ENCODE measurements at places on chromosomes 1 and 21. TPM values are rescaled to one million over a fixed set of nuclear protein-coding genes. Genes with fewer than 3 reads are reported as not detected.

Gene C21orf58
- total RNA-seq = 17.9 TPM

DNA sequence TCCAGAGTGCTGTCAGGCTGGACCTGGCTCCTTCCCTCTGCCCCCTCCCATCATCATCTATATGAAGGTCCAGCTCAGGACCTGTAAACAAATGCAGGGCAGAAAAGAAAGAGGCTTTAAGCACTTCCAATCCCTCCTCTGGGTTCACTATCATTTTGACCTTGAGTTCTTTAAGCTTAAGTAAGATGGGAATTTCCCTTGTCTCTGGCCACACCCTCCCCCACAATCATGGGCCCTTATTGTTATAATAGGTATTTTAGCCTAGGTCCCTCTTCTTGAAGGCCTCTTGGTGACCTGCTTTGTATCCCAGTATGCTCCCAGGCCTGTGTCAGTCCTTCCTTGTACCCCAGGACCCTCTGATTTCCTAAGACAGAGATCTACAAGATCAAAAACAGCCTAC is 45.1 kb upstream of the EPS15 start:
- H3K4me3 ChIP-seq = no peak overlapping the region
- H3K4me1 ChIP-seq = peaks cover 21% of the 10 kb centered on the region
- no peaks in the 10 kb centered on the region for H3K36me3 ChIP-seq

Gene ZMYND12
- total RNA-seq = 0.36 TPM

GRCh38 chr1:245310571-245311531 is 156.1 kb downstream of the KIF26B start:
- H3K27ac ChIP-seq = peak overlapping the region; percentile 44
- H3K27me3 ChIP-seq = no peaks in the 10 kb centered on the region
- H3K36me3 ChIP-seq = no peaks in the 10 kb centered on the region
- H3K4me3 ChIP-seq = peak overlapping the region; percentile 29
- peaks cover 11% of the 10 kb centered on the region for H3K4me1 ChIP-seq

DNA sequence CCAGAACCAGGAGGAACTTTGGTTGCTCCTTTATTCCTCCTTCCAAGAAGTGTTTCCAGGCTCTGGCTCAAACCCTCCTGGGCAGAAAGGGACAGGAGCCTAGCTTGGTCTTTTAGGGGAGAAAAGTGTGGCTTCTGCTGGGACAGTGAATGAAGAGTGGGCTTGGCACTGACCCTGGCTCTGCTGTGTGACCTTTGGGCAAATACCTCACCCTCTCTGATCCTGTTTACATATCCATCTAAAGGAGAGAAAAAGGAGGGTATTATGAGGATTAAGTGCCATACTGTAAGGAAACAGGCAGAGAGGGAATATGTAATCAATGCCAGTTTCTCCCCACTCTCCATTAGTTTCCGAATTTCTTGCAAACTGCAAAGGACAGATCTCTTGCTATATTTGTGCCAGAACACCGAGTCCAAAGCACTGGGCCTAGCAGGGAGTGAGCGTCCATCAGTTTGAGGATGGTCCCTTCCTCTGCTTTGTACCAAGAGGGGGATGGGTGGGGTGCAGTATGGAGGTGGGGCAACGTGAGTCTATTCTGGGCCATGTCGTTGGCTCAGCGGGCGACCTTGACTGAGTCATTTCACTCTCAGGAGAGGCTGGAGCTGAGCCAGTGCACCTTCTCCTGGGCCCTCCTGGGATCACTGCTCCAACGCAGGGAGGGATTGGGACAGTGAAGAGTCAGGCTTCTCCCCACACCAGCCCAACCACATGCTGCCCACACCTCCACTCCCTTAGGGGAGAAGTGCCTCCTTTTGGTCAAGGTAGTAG is 38.4 kb downstream of the IGSF21 start:
- H3K4me1 ChIP-seq = no peaks in the 10 kb centered on the region
- no peak overlapping the region for H3K4me3 ChIP-seq
- no peaks in the 10 kb centered on the region for H3K36me3 ChIP-seq
- H3K27me3 ChIP-seq = no peaks in the 10 kb centered on the region
- no peak overlapping the region for H3K27ac ChIP-seq
- DNase-seq = no peak

Gene TMEM269
- 0.13 TPM for total RNA-seq

DNA sequence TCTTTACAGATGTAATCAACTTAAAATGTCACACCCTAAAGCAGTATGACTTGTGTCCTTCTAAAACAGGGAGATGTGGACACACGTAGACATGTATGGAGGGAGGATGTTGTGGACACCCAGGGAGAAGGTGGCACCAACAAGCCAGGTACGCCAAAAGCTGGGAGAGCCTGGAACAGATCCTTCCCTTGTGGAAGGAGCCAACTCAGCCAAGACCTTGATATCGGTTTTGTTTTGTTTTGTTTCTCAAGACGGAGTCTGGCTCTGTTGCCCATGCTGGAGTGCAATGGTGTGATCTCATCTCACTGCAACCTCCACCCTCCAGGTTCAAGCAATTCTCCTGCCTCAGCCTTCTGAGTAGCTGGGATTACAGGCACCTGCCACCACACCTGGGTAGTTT is 45.6 kb downstream of the CHAF1B start:
- H3K36me3 ChIP-seq = no peaks in the 10 kb centered on the region
- no peaks in the 10 kb centered on the region for H3K27me3 ChIP-seq
- DNase-seq = no peak

Gene UBASH3A
- 0.28 TPM for total RNA-seq

Gene ASPM
- 36.9 TPM for total RNA-seq

DNA sequence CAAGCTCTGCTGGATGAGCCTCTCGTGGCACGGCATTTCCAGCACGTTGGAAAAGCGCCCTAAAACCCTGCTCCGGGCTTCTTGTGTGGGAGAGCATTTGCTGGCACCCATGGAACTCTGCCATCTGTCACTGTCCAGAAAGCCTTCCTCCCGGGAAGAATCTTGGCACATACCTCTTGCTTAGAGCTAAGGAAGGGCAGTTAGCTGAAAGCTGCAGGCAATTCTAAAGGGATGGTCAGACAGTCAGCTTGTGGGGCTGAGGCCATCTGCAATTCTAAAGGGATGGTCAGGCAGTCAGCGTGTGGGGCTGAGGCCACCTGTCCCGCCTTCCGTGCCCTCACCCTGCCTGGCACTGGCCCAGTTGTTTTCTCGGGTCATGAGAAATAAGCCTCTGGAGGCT is 139.0 kb upstream of the TMEM51 start:
- H3K27ac ChIP-seq = no peak overlapping the region
- no peaks in the 10 kb centered on the region for H3K27me3 ChIP-seq
- H3K4me1 ChIP-seq = no peaks in the 10 kb centered on the region
- no peak for DNase-seq
- no peaks in the 10 kb centered on the region for H3K36me3 ChIP-seq

GRCh38 chr1:105072446-105072845 is 1322.7 kb downstream of the AMY1C start:
- no peak for DNase-seq
- H3K36me3 ChIP-seq = no peaks in the 10 kb centered on the region
- no peak overlapping the region for H3K27ac ChIP-seq
- H3K4me3 ChIP-seq = no peak overlapping the region
- H3K27me3 ChIP-seq = no peaks in the 10 kb centered on the region

DNA sequence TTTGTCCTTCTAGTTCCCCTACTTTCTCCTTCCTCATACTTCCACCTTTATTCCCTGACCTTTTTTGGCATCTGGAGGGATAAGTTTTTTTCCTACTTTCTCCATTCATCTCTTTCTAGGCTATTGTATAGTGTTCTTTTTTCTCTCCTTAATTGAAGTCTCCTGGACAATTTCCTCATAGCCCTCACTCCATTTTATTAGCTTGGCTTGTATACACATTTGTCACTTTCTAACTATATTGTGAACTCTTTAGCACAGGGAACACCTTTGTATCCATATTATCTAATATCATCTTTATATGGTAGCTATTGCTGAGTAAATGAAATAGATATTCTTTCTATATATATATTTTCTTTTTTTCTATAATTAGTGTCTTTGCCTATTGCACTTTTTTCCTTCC is 47.6 kb downstream of the TMED5 start:
- H3K36me3 ChIP-seq = peaks cover 4% of the 10 kb centered on the region
- no peak for DNase-seq
- H3K27ac ChIP-seq = no peak overlapping the region
- H3K27me3 ChIP-seq = no peaks in the 10 kb centered on the region

DNA sequence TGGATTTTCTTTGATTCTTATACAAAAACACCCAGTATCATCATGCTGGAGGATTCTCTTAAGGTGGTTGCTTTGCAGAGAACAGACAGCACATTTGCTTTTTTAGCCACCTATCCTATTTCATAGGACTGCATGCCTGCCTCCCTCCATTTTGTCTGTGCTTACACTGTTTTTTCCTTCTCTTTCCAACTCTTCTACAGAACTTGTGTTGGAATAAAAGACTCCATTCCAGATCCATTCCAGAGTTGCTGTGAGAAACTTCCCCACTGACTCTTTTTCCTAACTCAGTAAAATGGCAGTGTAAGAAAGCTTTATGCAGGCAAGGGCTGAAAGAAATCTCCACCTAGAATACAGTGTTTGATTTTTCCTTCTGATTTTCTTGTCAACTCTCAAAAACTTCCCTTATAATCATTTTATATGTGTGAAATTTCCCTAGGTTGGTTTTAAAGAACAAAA is 5.2 kb upstream of the ARID1A start:
- H3K4me3 ChIP-seq = no peak overlapping the region
- H3K27me3 ChIP-seq = no peaks in the 10 kb centered on the region
- H3K27ac ChIP-seq = no peak overlapping the region
- DNase-seq = no peak
- H3K4me1 ChIP-seq = peaks cover 13% of the 10 kb centered on the region

Gene ADORA1
- not detected for total RNA-seq

GRCh38 chr21:15797577-15798363 is 68.0 kb downstream of the USP25 start:
- H3K4me1 ChIP-seq = peaks cover 4% of the 10 kb centered on the region
- no peak overlapping the region for H3K27ac ChIP-seq
- no peak for DNase-seq
- H3K4me3 ChIP-seq = no peak overlapping the region
- H3K36me3 ChIP-seq = no peaks in the 10 kb centered on the region

DNA sequence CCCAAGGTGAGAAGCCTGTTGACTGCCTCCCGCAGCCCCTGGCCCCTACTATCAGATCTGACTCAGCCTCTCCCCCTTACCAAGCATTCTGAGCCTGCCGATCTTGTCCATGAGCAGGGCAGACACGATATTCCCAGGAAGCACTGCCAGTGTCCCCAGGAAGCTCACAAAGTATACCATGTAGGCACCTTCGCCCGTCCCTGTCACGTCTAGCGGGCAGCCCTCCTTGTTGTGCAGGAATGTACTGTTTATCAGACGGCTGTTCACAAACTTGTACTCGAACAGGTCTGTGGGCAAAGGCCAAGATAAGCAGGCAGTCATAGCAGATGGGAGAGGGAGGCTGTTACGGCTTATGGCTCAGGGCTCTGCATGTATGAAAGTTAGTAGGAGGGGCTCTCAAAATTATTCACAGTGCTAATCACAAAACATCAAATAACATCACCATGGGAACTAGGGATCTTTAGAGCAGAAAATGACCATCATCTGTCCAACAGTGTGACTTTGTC is 7.3 kb downstream of the BOLA1 start:
- H3K4me3 ChIP-seq = no peak overlapping the region
- H3K36me3 ChIP-seq = no peaks in the 10 kb centered on the region
- no peak overlapping the region for H3K27ac ChIP-seq
- no peak for DNase-seq
- no peaks in the 10 kb centered on the region for H3K4me1 ChIP-seq
- no peaks in the 10 kb centered on the region for H3K27me3 ChIP-seq

Gene SH3D21
- total RNA-seq = 4.9 TPM

GRCh38 chr21:38380481-38381137 is 117.7 kb downstream of the ERG start:
- H3K4me1 ChIP-seq = no peaks in the 10 kb centered on the region
- H3K36me3 ChIP-seq = no peaks in the 10 kb centered on the region
- H3K4me3 ChIP-seq = no peak overlapping the region
- no peak overlapping the region for H3K27ac ChIP-seq

- no peak for DNase-seq
- peaks cover 17% of the 10 kb centered on the region for H3K36me3 ChIP-seq
- no peak overlapping the region for H3K27ac ChIP-seq
- H3K27me3 ChIP-seq = no peaks in the 10 kb centered on the region
- no peak overlapping the region for H3K4me3 ChIP-seq
Observed at GRCh38 chr1:246923482-246923881, 8.3 kb downstream of the AHCTF1 start.

GRCh38 chr1:110718452-110718851 is 43.7 kb upstream of the KCNA3 start:
- H3K27ac ChIP-seq = no peak overlapping the region
- no peak for DNase-seq
- H3K4me3 ChIP-seq = no peak overlapping the region
- H3K36me3 ChIP-seq = no peaks in the 10 kb centered on the region
- H3K27me3 ChIP-seq = no peaks in the 10 kb centered on the region

- H3K4me3 ChIP-seq = no peak overlapping the region
- H3K36me3 ChIP-seq = no peaks in the 10 kb centered on the region
- no peak overlapping the region for H3K27ac ChIP-seq
- no peak for DNase-seq
- no peaks in the 10 kb centered on the region for H3K4me1 ChIP-seq
Observed at GRCh38 chr21:40385883-40386282, 461.1 kb downstream of the DSCAM start.

Gene RAB25
- total RNA-seq = 0.36 TPM

DNA sequence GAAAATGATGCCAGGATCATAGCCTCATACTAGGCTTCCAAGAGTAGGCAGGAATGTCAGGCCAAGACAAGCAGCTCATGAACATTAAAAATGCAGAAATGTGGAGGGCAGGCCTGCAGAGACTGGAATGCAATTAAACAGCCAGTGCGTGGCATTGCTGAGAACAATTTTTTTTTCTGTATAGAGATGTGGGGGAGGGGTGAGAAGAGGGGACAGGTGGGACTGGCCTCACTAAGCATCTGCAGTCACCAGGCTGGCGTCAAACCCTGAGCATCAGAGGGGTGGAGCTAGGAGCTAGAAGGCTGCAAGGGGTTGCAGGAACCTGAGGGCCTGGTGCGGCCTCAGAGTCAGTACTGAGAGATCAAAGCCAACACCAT is 114.1 kb downstream of the TNR start:
- no peak for DNase-seq
- H3K27ac ChIP-seq = no peak overlapping the region
- H3K4me1 ChIP-seq = no peaks in the 10 kb centered on the region
- no peaks in the 10 kb centered on the region for H3K36me3 ChIP-seq
- H3K4me3 ChIP-seq = no peak overlapping the region
- no peaks in the 10 kb centered on the region for H3K27me3 ChIP-seq

Gene PRR9
- total RNA-seq = not detected

DNA sequence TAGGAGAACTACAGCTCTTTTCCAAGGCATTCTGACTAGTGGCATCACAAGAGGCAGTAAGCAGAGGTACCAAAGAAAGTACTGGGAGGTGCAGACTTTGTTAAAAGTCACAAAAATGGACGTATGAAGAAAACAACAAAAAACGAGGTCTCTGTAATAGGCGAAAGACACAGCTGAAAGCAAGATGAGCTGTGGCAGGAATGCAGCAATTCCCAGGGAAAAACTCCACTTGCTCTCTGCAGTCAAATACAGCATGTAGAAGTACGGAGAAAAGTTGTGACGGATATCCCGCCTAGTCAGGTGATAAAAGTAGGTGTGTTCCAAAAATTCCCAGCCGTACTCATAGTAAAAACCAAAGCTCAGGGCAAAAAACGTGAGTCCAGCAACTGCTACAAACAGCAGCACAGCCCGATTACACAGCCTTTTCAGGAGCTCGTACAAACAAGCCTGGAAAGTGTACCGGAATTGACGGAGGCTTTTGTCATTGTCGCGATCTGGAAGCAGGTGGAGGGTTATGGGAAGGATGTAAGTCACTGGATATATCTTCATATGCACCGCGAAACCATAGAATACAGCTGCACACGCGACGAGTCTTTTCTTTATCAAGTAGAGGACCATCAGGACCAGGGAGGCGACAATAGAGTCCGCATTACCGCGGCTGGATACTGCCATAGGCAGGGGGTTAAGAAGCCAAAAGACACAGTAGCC is 979 bp downstream of the PIGM start:
- H3K36me3 ChIP-seq = no peaks in the 10 kb centered on the region
- DNase-seq = no peak
- no peaks in the 10 kb centered on the region for H3K27me3 ChIP-seq

All from GM12878 (cell line).